ENCODE measurements at places on chromosomes 2 and 18.

- DNase-seq, result no peak
These were observed 726.5 kb downstream of the SLC4A3 start for GRCh38 chr2:220353897-220354296.

GRCh38 chr2:148161909-148162435 is 141.1 kb downstream of the MBD5 start:
- no peak for DNase-seq

DNA sequence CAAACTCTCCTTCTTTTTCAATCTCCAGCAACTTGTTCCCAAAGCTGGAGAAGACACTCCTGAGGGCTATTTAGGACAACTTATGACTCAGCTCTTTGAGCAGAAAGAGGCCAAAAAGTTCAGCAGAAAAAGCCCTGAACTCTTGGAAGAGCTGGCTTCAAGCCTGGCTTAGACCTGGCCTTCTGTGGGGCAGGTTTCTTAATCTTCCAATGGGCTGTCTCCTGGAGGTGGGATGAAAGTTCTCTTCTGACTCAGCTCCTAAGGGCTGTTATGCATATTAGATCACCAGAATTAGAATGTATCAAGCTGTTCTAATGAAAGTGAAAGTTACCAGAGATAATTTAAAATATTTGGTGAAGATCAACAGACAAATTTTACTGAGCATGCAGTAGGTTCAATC is 129.4 kb downstream of the RAD51AP2 start:
- DNase-seq, result no peak

DNA sequence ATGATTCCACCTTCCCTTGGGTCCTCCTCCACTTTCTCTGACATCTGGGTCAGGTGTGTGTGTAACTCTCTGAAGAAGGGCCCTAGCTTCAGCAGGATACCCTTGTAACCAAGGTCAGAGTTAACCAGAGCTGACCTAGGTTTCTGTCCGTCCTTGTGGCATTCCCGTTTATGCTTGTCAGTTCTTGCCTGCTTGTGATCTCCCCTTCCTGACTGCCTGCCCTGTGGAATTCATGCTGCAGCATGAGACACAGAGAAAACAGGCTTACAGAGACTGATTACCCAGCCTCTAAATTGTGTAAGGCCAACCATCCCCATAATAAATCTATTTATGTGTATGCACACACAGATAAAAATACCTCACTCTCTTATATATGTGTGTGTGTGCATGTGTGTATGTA is 22.8 kb downstream of the NXPH2 start:
- no peak for DNase-seq

- no peak for DNase-seq
These were observed 228.5 kb downstream of the TTC32 start for GRCh38 chr2:19673213-19673791.

DNA sequence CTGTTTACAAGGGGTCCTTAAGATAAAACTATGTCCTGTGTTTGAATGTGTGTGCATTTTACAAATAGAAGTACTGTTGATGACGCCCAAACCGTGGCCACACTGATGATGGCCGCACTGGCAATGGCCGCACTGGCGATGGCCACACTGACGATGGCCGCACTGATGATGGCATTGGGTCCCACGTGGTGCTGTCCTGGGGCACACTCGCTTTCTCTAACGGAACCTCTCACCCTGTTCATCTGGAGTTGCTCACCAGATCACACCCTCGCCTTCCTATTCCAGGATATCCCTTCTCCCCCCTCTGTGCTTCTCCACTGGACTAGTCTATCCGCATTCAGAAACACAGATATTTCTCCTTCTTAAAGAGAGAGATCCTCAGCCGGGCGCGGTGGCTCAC is 192.4 kb downstream of the EIPR1 start:
- no peak for DNase-seq

- DNase-seq, result no peak
These were observed 88.5 kb upstream of the RBMS1 start for GRCh38 chr2:160582081-160582480.

DNA sequence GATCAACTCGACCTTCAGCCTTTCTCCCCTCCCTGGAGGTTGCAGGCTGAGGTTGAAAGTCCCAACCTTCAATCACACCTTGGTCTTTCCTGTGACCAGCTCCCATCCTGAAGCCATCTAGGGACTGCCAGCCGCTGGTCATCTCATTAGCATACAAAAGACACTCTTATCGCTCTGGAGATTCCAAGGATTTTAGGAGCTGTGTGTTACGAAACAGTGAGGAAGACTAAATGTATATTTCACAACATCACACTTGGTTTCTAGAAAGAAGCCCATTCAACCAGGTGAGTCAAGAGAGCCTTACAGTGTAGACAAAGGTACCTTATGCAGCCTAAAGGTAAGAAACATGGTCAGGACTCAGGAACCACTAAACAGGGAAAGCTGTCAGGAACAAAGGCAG is 126.4 kb downstream of the SH3BP4 start:
- no peak for DNase-seq

DNA sequence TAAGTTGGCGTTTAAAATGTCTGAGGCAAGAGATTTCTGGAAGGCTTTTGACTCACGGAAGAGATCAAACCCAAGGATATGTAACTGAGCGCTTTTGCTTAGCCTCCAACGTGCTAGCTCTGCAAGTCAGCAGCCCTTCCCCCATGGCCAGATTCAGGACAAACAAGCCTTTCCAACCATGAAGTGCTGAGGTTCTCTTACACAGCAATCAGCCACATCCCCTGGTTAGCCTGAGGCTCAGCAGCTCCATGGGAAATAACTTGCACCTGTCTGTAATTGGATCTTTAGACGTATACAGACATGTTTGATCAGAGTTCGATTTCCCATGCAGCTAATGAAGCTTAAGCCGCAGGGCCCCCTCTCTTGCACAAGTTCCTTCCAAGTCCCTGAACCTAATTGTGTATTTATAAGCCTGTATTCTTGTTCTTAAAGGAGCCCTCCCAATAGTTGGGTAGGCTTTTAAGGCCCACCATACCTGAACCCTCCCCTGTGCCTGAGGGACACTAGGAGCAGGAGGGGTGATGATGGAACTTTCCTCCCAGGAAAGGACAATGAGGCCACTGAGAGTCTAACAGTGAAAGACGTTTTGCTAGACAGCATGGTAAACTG is 2.1 kb upstream of the TMEM131 start:
- no peak for DNase-seq

- DNase-seq, result no peak
These were observed 76.0 kb upstream of the SALL3 start for GRCh38 chr18:78903436-78904178.

GRCh38 chr2:190505696-190506095 is 28.8 kb downstream of the NEMP2 start:
- DNase-seq, result no peak

- no peak for DNase-seq
These were observed 19.2 kb downstream of the MIB1 start for GRCh38 chr18:21759836-21760235.
